Esophagus muscularis mucosa (tissue), 4 donors: ENCODE measurements at places on chromosomes 1 and 21. TPM values are rescaled to one million over a fixed set of nuclear protein-coding genes. Genes with fewer than 3 reads are reported as not detected.

DNA sequence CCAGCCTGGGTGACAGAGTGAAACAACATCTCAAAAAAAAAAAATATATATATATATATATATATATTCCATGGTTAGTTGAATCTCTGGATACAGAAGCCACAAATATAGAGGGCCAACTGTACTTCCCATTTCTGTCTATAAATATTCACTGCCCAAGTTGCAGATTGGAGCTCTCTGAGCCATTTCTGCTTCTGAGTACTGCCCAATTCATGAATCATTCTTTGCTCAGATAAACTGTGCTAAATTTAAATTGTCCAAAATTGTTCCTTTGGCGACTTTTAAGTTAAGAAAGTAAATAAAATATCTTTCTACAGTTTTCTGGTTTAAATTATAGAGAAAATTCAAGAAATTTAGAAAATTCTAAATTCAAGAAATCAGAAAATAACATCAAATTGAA, 23.2 kb upstream of the C1orf146 start:
- H3K27me3 ChIP-seq: no peaks in the 10 kb centered on the region
- no peak for DNase-seq
- no peaks in the 10 kb centered on the region for H3K4me1 ChIP-seq
- H3K4me3 ChIP-seq: no peak overlapping the region
- H3K27ac ChIP-seq: no peak overlapping the region

- H3K27me3 ChIP-seq: no peaks in the 10 kb centered on the region
- no peaks in the 10 kb centered on the region for H3K36me3 ChIP-seq
- H3K4me1 ChIP-seq: peaks cover 54% of the 10 kb centered on the region
- DNase-seq: no peak
These were observed 9.8 kb upstream of the COL6A1 start for GRCh38 chr21:45971616-45972352.

- H3K27me3 ChIP-seq: no peaks in the 10 kb centered on the region
- DNase-seq: no peak
- no peak overlapping the region for H3K4me3 ChIP-seq
These were observed 15.9 kb upstream of the DISP1 start for GRCh38 chr1:222798975-222799374.

- H3K27me3 ChIP-seq: no peaks in the 10 kb centered on the region
- no peak overlapping the region for H3K4me3 ChIP-seq
- H3K27ac ChIP-seq: no peak overlapping the region
- peaks cover 12% of the 10 kb centered on the region for H3K36me3 ChIP-seq
These were observed 1.9 kb downstream of the C1orf162 start for GRCh38 chr1:111475701-111476100.

DNA sequence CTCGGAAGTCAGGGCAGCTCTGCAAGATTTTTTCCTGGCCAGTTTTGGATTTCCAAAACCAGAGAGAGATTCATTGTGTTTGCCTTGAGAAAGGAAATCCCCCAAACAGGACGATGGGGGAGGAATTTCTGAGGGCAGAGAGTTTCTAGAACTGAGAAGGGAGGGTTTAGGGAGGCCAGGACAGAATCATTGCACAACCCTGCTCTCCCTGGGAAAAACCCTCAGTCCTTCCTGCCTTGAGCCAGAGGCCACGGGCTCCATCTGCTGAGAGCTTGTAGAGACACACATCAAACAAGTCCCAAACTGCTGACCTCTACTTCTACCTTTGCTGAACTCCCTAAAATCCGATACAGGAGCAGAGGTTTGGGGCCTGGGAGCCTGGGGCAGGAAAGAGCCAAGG, 99.7 kb downstream of the NMNAT2 start:
- no peak overlapping the region for H3K4me3 ChIP-seq
- H3K27ac ChIP-seq: peak overlapping the region; percentile 47
- no peaks in the 10 kb centered on the region for H3K27me3 ChIP-seq

Gene CFHR3
- total RNA-seq: not detected

Gene LDLRAD1
- total RNA-seq: not detected

Gene SEC16B
- 1.6 TPM for total RNA-seq

Gene C1orf226
- total RNA-seq: 17.0 TPM

Gene ATP1A2
- total RNA-seq: 214 TPM
